ENCODE measurements at places on chromosomes 1 and 21. TPM values are rescaled to one million over a fixed set of nuclear protein-coding genes. Genes with fewer than 3 reads are reported as not detected.

Gene SYT11
- 4.1 TPM for total RNA-seq

Gene OR2L5
- 0.23 TPM for total RNA-seq

Gene C4BPB
- 0.44 TPM for total RNA-seq

Gene CC2D1B
- total RNA-seq: 96.5 TPM

Gene ADCY10
- total RNA-seq: 0.41 TPM

Gene DIO1
- total RNA-seq: not detected

Gene ADIPOR1
- total RNA-seq: 51.9 TPM

Gene ATAD3C
- total RNA-seq: 0.49 TPM

Gene MIXL1
- total RNA-seq: not detected

Measured in naive thymus-derived CD8-positive, alpha-beta T cell (primary cell).